ENCODE measurements at places on chromosomes 7 and 10.

DNA sequence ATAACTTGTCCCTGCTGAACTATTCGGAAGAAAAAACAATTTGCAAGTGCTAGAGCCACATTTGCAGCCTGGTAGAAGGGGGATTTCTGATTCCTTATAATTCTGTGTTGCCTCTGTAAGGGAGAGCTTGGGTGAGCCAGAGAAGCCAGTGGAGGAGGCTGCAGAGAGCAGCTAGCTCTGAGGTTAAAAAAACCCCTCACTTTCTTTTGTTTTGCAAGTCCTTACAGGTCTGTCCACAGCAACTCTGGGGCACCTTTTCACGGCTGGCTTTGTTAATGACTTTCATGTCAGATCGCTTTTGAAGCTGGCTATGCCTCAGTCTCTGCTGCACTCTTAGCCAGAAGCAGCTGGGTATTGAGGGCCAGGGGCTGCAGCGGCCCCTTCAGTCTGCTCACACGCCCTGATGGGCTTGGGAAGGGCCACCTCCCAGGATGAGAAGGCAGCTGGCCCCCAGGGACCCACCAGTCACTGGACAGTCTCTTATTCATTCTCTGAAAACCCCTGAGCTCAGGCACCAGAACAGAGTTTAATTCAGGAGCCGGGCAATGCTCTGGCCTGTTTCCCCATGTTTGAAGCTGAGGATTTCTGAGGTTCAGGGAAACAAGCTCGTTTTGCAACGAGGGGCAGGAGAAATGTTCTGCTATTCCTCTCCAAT is 30.9 kb downstream of the TRIM8 start:
- DNase-seq, result no peak

DNA sequence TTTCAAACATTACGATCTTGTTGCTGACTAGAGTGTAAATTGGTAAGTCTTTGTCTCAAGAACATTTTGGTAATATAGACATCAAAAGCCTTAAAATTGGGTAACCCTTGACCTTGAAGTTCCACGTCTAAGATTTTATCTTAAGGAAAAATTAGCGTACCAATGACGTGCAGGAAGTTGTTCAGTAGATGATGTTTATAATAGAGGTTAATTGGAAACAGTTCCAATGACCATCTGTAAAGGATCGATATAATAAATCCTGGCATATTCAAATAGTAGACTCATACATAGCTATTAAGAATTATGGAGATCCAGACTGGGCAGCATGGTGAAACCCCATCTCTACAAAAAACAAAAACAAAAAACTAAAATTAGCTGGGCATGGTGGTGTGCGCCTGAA is 20.5 kb downstream of the GRK5 start:
- DNase-seq, result no peak

DNA sequence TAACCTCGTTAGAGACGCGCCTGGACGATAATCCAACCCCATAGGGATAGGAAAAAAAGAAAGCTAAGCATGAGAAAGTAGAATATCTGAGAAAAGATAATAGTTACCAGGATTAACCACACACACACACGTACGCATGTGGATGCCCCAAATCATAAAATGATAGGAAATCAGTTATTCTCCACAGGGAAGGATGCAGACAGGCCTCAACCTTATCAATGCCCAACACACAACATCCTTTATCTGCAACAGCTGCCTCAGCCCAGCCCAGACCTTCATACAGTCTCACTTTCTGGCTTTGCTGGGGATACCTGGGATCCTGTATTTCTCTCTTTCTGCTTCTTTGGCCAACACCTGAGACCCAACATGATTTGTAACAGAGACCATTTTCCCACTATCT is 123.0 kb downstream of the NOC3L start:
- DNase-seq, result no peak

DNA sequence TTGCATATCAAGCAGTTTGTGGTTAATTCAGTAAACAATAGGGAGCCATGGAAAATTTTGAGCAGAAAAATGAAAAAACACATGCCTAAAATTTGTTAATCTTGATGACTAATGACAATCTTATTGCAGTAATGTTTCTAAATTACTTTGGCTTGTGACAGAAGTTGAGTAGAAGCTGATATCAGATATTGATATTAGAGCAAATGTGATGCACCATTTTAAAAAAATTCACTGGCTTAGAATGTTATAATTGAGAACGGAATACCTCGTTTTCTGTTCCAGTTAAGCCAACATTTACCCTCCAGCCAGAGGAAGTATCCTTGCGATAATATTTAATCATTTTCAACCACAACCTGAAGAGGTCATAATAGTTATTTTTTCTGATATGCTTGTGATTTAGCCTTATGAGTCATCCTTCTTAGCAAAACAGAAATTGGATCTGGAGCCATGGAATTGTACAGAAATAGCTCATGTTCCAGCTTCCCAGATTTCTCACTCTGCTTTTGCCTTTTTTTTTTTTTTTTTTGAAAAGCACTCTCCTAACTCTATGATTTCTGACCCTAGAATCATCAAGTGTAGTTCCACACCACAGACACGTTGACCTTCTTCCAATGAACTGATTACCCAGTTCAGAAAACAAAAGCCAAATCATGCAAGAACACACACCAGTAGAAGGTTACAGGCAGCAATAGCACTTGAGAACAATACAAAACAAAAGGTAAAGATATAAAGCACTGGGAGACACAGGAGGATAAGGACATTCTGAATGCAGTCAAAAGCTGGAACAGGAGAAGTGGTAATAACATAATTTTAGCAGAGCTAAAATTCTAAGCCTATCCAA is 96.8 kb upstream of the PHYHIPL start:
- no peak for DNase-seq

GRCh38 chr7:28993371-28993770 is 35.2 kb upstream of the TRIL start:
- no peak for DNase-seq

- DNase-seq, result peak; percentile 94
Observed at GRCh38 chr7:150383710-150384397, 4.7 kb downstream of the ZNF775 start.

- DNase-seq, result no peak
Observed at GRCh38 chr7:155737590-155737989, 74.7 kb downstream of the SHH start.

GRCh38 chr10:101120884-101121653 is 10.0 kb upstream of the TLX1 start:
- DNase-seq, result no peak

DNA sequence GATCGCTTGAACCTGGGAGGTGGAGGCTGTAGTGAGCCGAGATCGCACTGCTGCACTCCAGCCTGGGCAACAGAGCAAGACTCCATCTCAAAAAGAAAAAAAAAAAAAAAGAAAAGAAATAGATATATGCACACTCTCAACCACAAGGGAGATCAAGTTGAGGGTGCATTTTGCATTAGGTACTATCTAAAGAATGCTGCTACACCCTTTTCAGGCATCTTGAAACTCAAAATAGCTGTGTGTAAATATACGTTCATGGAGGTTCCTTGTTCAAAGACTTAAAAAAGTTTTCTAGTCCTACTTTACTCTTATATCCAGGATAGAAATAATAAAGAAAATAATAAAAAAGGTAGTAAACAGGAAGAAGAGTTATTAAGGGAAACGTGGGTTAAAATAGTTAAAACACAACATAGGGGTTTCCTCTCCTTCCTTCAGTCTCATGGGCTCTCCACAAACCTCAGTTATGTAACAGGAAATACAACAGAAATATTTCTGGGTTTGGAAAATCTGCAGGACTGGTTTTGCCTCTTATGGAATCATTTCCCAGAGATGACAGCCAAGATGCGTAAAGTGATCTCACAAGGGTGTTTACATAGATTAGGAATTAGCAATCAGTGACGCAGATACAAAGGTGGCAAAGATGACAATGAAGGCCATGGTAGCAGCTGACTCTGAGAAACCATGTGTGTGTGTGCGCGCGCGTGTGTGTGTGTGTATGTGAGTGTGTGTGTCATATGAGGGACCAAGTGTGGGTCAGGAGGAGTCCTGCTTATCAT is 15.1 kb downstream of the STEAP4 start:
- DNase-seq, result no peak

DNA sequence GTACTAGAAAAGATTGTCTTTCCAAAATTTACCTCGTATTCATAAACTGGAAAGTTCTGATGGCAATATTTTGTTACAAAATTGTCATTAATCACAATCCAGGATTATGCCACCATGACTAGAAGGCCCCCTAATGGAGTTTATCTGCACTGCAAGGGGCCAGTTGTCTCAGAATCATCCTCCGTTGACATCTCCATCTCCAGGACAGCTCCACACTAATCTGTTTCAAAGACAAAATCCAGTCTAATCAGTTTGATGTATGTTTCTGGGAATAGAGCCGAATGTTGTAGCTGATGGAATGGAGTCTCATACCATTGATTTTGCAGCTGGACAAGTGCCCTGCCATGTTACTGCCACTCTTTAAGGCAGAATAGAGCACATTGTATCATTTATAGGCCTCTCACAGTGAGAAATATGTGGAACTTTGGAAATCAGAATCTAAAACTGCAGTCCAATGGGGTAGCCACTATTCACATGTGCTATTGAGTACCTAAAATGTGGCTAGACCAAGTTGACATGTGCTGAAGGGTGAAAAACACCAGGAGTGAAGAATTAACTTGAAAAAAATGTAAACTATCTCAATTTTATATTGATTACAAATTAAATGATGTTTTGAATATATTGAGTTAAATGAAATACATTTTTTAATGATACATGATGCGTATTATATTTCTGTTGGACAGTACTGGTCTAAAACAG is 38.3 kb upstream of the TOMM7 start:
- no peak for DNase-seq

DNA sequence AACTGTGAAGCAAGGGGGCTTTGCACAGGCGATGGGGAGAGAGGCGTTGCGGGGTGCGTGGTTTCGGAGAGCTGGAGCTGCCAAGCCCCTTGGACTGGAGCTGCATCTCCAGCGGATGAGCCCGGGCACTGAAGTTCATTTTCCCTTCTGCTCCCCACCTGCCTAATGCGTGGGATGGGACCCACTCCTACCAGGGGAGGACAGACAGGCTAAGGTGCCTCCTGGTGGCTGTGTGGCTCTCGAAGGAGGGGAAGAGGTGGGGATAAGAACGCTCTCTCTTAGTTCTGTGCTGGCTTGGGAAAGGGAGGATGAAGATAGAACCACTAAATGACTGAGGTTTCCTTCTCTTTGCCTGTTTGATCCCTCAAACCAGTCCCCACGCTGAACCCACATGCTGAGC is 177.6 kb upstream of the PITRM1 start:
- no peak for DNase-seq

GRCh38 chr7:1534330-1535099 is 4.0 kb downstream of the MAFK start:
- no peak for DNase-seq

- DNase-seq, result no peak
Observed at GRCh38 chr7:115292381-115292780, 370.5 kb downstream of the MDFIC start.

GRCh38 chr10:100148353-100149211 is 37.2 kb downstream of the ERLIN1 start:
- no peak for DNase-seq

- DNase-seq, result peak; percentile 29
Observed at GRCh38 chr7:104979167-104979841, 34.7 kb upstream of the KMT2E start.

DNA sequence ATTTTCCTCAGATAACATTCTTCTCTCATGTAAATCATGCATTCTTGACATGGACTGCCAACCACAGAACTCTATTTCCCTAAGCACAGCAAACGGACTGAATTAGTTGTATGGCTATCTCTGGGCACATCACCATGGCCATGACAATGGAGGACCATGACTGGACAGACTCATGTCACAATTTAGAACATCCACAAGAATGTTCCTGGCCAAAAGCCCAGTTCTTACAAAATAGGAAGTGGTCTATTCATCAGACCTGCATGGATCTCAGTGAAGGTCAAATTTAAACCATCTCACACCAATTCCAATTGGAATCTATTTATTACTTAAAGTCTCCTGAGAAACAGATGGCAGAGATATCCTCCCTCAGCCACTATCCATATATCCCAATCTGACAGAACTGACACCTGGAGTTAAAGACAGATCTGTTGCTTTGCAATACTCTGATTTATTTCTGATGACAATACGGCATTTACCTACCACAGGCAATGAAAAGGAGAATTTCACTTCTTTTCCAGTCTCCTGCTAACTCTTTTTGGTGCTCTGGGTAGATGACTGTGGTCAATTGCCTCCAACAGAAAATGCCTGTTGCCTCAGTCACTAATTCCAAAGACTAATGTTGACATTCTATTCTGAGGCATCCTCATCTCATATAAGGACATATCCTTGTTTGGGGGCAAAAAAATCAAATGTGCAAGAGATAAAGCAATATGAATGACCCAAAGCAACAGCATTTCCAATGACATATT is 254.8 kb downstream of the HTR7 start:
- no peak for DNase-seq

DNA sequence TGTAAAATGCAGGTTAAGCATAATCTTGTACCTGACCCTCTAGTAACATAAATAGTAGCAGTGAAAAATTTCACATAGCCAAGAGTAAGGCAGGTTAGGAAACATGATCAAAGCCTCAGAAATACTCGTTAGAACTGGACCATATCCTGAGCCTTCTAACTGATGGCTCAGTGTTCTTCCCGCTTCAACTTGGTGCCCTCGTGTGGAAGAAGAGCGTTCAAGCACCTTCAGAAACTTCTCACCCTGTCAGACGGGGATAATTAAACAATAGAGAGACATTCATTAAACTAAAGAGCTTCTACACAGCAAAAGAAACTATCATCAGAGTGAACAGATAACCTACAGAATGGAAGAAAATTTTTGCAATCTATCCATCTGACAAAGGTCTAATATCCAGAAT is 124.5 kb downstream of the MYOF start:
- DNase-seq, result no peak

Data from iPS DF 6.9 (cell line).